ENCODE measurements at places on chromosomes 7 and 10. TPM values are rescaled to one million over a fixed set of nuclear protein-coding genes. Genes with fewer than 3 reads are reported as not detected.

GRCh38 chr7:140694592-140694991, 1.9 kb upstream of the NDUFB2 start:
- no peak for DNase-seq

DNA sequence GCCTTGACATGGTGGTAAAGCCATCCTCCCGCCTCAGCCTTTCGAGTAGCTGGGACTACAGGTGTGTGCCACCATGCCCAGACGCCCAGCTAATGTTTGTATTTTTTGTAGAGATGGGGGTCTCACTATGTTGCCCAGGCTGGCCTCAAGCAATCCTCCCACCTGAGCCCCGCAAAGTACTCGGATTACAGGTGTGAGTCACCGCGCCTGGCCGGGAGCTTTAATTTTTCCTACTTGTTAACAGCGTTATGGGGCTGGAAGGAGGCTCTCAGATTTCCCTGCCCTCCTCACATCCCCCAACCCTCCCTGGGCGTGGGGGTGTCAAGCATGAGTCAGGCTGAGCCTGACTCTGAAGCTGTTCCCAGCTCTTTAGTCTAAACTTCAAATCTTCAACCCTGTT, 8.3 kb downstream of the ALKBH4 start:
- DNase-seq: no peak

GRCh38 chr7:70923181-70923845, 208.6 kb upstream of the GALNT17 start:
- no peak for DNase-seq

Gene EBF3
- 1.3 TPM for total RNA-seq

GRCh38 chr7:157401567-157402387, 65.0 kb downstream of the DNAJB6 start:
- DNase-seq: no peak

DNA sequence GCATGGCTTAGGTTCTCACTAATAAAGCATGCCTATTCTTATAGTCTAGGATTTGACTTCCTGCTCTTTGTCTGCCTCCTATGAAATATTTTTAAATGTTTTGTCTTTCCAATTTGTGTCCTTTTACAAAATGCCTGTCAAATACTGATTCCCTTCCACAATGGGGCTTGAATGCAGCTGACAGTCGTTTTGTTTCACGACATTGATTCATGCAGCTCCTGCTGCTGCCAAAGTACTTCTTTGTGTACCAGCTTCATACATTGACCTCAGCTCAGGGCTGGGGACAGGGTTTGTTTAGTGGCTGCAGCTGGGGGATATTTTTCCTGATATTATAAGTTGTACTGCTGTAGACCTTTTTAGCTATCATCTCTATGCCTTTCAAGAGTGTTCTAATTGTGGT, 371.9 kb upstream of the CHRM2 start:
- no peak for DNase-seq

DNA sequence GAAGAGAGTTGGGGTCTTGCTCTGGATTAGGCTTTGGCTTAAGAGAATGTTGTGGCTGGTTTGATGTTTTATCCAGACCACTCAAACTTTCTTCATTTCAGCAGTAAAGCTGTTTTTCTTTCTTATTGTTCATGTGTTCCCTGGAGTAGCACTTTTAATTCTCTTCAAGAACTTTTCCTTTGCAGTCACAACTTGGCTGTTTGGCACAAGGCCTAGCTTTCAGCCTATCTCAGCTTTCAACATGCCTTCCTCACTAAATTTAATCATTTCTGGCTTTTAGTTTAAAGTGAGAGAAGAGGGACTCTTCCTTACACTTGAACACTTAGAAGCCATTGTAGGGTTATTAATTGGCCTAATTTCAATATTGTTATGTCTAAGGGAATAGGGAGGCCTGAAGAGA, 18.1 kb downstream of the CCDC126 start:
- DNase-seq: no peak

DNA sequence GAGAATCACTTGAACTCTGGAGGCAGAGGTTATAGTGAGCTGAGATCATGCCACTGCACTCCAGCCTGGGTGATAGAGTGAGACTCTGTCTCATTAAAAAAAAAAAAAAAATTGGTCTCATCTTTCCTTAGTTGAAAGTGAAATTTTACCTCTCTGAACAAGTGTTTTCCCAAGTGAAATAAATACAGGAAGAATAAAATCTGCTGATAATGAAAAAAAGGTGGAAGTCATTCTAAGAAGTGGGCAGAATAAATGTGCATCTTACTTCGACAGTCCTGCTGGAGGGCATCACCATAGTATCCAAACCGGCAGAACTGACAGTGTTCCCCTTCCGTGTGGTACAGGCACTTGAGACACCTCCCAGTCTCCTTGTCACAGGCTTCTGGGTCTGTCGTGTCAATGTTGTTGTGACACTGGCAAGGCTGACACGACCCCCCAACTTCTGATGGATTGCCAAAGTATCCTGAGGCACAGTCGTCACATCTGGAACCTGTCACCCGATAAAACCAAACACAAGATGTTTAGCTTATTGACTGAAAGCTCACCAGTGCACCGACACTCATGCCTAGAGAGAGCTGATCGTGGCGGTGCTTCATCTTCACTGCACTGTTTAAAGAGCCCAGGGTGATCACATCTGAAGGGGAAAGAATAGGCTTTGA, 49.6 kb downstream of the LAMB1 start:
- DNase-seq: no peak

Measured in endothelial cell (in vitro differentiated cells).